ENCODE measurements at places on chromosomes 6 and 20. TPM values are rescaled to one million over a fixed set of nuclear protein-coding genes. Genes with fewer than 3 reads are reported as not detected.

The FRK gene
- 18.3 TPM for total RNA-seq

The MYMX gene
- total RNA-seq = 1.6 TPM

The MYL9 gene
- 2,086 TPM for total RNA-seq

The MAP3K5 gene
- 37.6 TPM for total RNA-seq

The ARHGAP18 gene
- total RNA-seq = 24.4 TPM

The GPX6 gene
- total RNA-seq = not detected

The BCLAF1 gene
- total RNA-seq = 132 TPM

The SERINC1 gene
- total RNA-seq = 274 TPM

The CTCFL gene
- total RNA-seq = not detected

The MTFR2 gene
- 0.39 TPM for total RNA-seq

The ADAM33 gene
- 96.8 TPM for total RNA-seq

The NINL gene
- total RNA-seq = 9.1 TPM

The GPLD1 gene
- 8.2 TPM for total RNA-seq

The BNIP5 gene
- not detected for total RNA-seq

The PRSS35 gene
- 4.7 TPM for total RNA-seq

Measured in aorta (tissue), 5 donors.